ENCODE measurements at places on chromosomes 6 and 20. TPM values are rescaled to one million over a fixed set of nuclear protein-coding genes. Genes with fewer than 3 reads are reported as not detected.

DNA sequence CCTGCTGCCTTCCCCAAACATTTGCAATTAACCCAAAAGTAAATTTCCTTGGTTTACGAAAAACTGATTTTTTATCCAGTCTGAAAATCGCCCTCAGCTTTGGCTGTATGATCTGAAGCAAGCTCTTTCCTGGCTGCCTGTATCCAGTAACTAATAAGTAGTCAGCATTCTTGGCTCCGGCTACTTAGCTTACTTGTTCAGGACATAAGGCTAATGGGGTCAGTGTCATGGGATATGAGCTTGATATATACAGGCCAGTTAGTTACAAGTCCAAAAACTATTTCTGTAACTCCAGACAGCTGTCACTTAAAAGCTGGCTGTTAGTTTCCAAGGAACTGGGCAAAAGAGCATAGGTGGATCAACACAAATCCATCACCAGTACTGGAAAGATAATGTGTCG lies 56.2 kb downstream of the KHDC1L start:
- DNase-seq = peak; percentile 11

DNA sequence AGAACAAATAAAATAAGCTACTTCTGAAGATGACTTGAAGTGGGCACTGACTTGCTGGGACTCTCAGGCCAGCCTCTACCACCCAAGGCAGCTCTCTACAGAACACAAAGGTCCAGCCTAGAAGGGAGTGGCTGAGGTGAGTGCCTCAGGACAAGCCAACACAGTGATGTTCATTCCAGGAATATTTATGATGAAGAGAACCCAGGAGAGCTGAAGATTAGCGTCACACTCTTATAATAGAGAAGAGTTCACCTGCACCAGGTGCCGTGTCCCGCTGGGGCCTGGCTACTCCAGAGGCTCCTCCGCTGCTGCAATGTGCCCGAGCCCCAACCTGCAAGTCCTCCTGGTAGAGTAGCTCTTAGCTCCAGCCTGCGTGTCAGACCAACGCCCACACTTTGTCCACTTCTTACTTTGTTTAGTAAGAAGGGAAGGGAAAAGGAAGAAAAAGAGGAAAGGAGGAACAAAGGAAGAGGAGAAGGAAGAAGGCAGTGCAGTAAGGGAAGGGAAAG lies 182.4 kb upstream of the QKI start:
- no peak for DNase-seq

- no peak for DNase-seq
Measured at GRCh38 chr20:63831646-63831992, 555 bp upstream of the ZBTB46 start.

GRCh38 chr6:110687326-110687725 lies 127.9 kb downstream of the CDK19 start:
- no peak for DNase-seq

The TBP gene
- 11.0 TPM for total RNA-seq

DNA sequence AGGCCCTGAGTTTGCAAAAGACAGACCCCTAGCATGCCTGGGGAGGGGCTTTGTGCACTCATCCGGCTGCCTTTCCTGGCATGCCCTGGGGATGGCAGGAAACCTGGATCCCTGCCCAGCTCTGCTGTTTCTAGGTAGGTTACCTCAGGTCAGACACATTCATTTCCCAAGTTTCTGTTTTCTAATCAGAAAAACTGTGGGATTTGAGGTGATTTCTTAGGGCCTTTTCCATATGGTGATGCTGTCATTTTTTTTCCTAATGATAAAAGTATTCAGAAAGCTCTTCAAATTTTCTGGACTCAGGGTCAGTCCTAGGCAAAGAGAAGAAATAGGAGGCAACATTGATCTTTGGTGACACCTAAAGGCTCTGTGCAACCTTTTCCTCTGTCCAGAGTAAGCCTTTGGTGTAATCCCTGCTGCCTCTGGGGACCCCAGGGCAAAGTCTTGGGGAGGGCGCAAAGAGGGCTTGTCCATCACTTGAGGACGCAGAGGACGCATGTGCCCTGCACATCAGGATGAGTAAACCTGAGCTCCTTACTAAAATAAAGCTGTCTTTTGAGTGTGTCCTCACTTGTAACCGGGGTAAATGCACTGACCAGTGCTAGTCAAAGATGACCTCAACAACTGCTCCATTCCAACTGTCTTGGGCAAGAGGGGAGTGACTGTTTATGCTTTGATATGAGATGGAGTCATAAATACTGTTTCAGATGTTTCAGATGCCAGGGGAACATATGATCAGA lies 13.5 kb upstream of the TRAM2 start:
- peak; percentile 79 for DNase-seq
